Iris pigment epithelial cell (primary cell): ENCODE measurements at places on chromosomes 4 and X.

- peak; percentile 40 for DNase-seq
Observed at GRCh38 chrX:108199691-108200090, 108.1 kb downstream of the ATG4A start.

DNA sequence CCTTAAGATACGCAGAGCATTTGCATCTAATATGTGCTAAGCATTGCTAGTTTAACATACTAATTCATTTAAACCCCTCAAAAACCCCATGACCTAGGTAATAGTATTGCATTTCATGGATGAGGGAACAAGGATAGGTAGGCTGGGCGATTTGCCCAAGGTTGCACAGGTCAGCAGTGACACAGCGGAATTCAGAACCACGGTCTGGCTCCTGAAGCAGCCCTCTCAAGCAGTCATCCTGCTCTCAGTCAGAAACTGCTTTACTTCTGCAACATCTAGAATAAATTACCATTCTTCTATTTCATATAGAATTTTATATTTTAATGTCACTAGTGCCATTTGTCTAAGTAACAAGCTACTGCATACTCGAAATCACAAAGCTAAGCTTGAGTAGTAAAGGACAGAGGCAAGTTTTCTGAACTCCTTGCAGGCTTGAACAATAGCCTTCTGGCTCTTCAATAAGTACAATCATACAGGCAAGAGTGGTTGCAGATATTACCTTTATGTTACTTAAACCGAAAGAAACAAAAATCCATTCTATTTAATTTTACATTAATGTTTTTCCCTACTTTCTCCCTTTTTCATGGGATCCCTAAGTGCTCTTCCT is 555 bp upstream of the SPP1 start:
- no peak for DNase-seq

DNA sequence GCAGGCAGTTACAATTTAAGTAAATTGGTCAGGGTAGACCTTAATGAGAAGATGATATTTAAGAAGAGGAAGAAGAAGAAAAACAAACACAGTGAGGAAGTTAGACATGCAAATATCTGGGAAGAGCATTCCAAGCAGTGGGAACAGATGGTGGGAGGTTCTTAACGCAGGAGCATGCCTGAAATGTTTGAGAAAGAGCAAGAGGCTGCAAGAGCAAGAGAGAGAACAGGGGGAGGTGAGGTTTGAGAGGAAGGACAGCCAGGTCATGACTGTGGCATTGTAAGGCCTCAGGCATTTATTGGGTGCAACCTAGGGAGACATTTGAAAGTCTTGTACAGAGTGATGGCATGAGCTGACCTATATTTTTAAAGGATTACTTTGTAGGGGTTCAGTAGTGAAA is 136.0 kb downstream of the UGT8 start:
- no peak for DNase-seq

DNA sequence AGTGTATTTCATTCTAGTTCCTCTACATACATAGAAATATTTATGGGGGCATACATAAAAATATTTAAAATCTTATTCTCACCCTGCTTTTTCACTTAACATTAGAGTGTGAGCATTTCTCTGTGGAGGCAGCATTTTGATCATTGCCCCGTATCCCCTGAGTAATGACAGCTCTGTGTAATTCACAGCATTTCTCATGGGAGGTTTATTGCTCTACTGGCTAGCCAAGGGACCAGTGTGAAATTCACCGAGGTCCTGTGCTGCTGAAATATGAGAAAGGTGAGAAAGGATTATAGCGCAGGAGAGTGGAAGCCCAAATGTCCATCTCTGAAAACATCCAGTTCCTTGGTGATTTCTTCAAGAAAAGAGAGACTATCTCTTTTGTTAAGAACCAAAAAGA is 22.9 kb downstream of the PDGFC start:
- no peak for DNase-seq

DNA sequence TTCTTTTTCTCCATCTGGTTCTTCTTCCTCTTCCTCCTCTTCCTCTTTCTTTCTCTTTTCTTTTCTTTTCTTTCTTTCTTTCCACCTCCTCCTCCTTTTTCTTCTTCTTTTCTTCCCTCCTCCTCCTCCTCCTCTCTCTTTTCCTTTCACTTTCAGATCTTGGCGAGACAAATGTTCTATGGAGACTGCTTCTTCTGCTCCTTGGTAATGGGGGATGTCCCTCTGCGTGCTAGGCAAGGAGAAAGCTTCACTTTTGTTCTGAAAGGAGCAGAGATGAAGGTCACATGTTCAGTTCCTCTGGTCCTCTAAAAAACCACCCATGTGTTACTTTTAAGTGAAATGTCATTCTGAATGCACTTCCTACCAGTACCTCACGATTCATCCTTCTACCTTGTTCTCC is 33.2 kb downstream of the NBDY start:
- DNase-seq, result no peak

- DNase-seq, result peak; percentile 100
Observed at GRCh38 chr4:38132107-38132673, 172.0 kb downstream of the PTTG2 start.

GRCh38 chr4:23890369-23891063 is 669 bp upstream of the PPARGC1A start:
- no peak for DNase-seq

DNA sequence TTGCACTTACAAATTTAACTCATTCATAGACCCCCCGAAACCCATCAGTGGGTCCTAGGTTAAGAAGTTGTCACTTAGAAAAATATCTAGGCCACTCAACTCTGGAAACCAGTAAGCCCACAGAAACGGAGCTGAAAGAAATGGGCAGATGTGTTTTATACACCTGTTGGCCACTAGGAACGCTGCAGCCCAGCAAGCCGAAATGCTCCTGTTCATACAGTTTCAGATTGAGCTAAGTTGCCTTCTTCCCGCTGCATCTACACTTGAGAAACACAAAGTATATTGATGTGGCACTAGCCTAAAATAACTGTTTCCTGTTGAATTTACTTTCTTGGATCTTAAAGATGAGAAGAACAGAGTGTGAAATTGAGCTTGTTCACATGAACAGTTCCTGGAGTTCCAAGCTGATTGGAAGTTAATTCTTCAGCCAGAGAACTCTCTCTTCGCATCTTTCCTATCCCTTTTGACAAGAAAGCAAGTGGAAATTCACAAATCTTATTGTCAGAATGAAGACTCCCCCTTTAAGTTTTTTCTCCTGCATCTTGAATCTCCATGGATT is 174.1 kb downstream of the RBMX2 start:
- DNase-seq, result peak; percentile 55

- no peak for DNase-seq
Observed at GRCh38 chr4:31995943-31996901, 1276.1 kb downstream of the PCDH7 start.

DNA sequence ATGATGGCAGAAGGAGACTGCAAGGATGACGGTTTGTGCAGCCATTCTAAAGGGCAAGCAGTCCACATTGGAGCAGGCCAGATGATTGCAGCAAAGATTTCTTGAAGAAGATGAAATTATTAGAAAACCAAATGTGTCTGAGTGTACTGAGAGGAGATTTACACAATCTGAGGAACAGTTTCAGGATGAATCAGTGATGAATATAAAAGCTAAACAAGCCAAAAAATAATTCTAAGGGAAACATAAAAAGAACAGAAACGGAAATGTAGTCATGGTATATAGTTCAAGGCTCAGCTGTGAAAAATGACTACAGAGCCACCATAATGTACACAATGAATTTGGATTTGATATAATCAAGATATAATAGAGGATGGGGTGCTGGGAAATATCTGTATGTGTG is 168.5 kb downstream of the PDGFC start:
- DNase-seq, result peak; percentile 61

DNA sequence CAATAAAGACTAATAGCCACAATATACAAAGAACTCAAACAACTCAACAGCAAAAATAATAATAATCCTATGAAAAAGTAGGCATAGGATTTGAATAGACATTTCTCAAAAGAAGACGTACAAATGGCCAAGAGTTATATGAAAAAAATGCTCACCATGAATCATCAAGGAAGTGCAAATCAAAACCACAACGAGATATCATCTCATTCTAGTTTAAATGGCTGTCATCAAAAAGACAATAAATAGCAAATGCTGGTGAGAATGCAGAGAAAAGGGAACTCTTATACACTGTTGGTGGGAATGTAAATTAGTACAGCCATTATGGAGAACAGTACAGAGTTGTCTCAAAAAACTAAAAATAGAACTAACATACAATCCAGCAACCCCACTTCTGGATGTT is 18.8 kb downstream of the TLR6 start:
- peak; percentile 70 for DNase-seq

- no peak for DNase-seq
Observed at GRCh38 chrX:128335671-128336070, 283.5 kb upstream of the ACTRT1 start.

GRCh38 chrX:104929324-104929723 is 291.2 kb downstream of the TEX13A start:
- no peak for DNase-seq

DNA sequence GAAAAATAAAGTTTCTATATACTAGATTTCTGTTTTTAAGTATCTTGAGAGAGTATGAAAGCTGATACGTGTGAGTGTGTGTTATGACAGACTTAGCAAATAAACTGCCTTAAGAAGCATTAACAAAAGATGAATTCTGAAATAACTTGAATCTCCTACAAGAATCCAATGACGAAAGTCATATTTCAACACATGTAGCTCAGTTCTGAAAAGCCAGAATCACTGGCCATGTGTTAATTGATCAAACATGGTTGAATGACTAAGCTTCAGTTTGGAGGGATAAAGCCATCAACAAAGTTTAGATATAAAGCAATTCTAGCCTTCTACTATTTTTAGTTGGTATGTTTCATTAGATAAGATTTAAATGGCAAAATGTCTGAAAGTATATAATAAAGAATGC is 88.5 kb upstream of the ETNPPL start:
- DNase-seq, result peak; percentile 72

DNA sequence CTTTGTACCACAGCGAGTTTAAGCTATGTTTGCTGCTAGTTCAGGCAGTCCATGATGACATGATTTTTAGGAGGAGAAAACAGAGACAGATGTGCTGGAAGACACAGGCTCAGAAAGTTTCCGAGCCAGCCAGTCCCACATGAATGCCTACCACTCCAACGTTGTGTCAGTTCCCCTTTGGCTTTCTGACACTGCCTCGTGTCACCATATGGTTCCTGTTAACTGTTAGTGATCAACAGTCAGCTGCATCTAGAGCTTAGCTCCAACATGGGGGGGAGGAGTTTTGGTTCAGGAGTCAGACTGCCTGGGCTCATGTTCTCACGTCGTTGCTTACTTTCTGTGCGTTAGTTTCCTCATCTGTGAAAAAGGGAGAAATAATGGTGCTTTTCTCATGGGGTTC is 343.7 kb downstream of the MID1IP1 start:
- no peak for DNase-seq

DNA sequence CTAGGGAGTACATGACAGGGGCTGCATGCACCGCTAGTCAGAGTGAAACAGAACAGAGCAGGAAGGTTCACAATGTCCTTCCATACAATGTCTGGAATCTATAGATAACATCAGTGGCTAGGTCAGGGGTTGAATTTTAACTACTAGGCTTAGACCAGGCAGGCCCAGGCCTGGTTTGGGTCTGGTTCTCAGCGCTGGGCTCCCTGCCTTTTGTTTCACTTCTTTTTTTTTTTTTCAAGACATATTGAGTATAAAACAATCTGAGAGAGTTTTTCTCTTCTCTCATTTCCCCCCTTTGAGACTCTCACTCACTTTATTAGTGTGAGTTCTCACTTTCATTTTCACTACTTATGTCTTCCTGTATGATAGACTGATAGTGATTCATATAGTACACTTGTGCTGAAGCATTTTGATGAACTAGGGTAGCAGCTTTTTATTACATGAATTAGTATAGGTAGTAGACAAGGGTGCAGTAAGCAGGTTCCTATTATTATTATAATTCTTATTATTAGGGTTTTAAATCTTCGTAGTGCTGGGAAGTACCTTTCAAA is 120.0 kb upstream of the ZDHHC15 start:
- no peak for DNase-seq
